ENCODE measurements at places on chromosomes 4 and X. TPM values are rescaled to one million over a fixed set of nuclear protein-coding genes. Genes with fewer than 3 reads are reported as not detected.

Gene CHIC1
- 0.10 TPM for total RNA-seq

Gene GRID2
- not detected for total RNA-seq

- no peaks in the 10 kb centered on the region for H3K36me3 ChIP-seq
- no peaks in the 10 kb centered on the region for H3K4me1 ChIP-seq
- no peak overlapping the region for H3K27ac ChIP-seq
- no peaks in the 10 kb centered on the region for H3K27me3 ChIP-seq
Measured at GRCh38 chr4:33086331-33086925, 2366.3 kb downstream of the PCDH7 start.

Gene CPZ
- total RNA-seq: not detected

DNA sequence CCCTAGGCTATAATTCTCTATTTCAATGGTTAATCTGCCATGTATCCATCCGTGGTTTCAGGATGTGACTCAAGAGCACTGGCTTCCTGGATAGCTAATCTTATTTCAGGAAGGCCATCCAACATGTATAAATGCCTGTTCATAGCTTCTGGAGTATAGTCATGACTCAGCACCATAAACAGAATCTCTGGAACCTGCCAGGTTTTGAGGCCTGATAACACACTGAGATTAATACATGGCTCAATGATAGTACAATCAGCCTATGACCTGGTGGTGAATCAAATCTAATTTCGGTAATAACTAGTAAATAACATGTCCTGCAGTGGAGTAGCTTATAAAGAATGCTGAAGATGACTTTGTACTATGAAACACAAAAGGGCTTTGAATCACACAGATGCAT, 5.7 kb upstream of the IL13RA2 start:
- H3K36me3 ChIP-seq: no peaks in the 10 kb centered on the region
- no peaks in the 10 kb centered on the region for H3K4me1 ChIP-seq
- H3K27ac ChIP-seq: no peak overlapping the region
- H3K4me3 ChIP-seq: no peak overlapping the region
- peak; percentile 15 for DNase-seq

DNA sequence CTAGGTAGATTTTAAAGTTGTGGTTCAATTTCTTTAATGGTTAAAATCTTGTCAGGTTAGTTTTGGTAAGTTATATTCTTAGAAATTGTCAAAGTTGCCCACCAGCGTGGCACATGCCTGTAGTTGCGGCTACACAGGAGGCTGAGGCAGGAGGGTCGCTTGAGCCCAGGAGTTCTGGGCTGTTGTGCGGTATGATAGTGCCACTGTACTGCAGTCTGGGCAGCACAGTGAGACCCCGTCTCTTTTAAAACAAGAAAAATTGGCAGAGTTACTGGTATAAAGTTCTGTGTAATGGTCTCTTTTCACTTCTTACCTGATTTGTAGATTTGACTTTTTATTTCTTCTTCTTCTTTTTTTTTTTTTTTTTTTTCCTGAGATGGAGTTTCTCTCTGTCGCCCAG, 64.4 kb downstream of the FAM193A start:
- H3K27ac ChIP-seq: no peak overlapping the region
- DNase-seq: no peak
- H3K27me3 ChIP-seq: no peaks in the 10 kb centered on the region
- peaks cover 25% of the 10 kb centered on the region for H3K4me1 ChIP-seq
- H3K4me3 ChIP-seq: no peak overlapping the region

- no peak for DNase-seq
- H3K27me3 ChIP-seq: no peaks in the 10 kb centered on the region
- H3K27ac ChIP-seq: no peak overlapping the region
- no peaks in the 10 kb centered on the region for H3K36me3 ChIP-seq
- no peaks in the 10 kb centered on the region for H3K4me1 ChIP-seq
- no peak overlapping the region for H3K4me3 ChIP-seq
Measured at GRCh38 chr4:181971411-181971810, 271.8 kb upstream of the TENM3 start.

Gene DGAT2L6
- not detected for total RNA-seq

DNA sequence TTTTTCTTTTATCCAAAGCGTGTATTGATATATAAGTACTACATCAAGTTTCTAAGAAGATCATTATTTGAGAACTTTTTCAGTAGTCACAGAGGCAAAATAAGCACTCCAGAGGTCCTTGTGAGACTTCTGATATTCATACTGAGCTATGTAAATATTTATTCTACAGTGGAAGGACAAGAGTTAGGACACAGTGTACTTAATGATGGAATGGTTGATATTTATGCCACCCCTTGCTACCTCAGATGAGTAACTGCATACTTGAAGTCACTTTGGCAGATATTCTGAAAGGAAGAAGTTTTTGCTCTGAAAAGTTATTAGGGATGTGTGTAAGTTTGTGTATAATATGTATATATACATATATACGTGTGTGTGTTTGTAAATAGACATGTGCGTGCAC, 30.3 kb downstream of the MAGEA1 start:
- H3K4me3 ChIP-seq: no peak overlapping the region
- no peak overlapping the region for H3K27ac ChIP-seq
- no peak for DNase-seq
- H3K36me3 ChIP-seq: no peaks in the 10 kb centered on the region

Gene AADAT
- 15.4 TPM for total RNA-seq

Gene KCND1
- 5.5 TPM for total RNA-seq

DNA sequence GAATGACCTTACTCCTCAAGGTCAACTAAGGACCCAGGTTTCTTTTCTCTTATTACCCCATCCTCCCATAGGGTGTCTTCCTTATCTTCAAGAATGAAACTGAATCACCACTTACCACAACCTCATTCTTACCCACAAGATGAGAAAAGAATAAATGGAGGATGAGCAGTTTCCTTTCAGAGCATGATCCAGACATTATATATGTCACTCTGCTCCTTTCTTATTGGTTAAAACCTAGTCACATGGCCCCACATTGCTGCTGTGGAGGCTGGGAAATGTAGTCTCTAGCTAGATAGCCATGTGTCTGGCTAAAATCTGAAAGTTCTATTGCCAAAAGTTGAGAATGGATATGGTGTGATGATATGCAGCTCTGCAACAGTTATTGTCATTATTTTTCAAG, 62.4 kb upstream of the RAI2 start:
- no peak overlapping the region for H3K4me3 ChIP-seq
- no peaks in the 10 kb centered on the region for H3K36me3 ChIP-seq
- no peaks in the 10 kb centered on the region for H3K27me3 ChIP-seq
- no peak for DNase-seq
- no peaks in the 10 kb centered on the region for H3K4me1 ChIP-seq

DNA sequence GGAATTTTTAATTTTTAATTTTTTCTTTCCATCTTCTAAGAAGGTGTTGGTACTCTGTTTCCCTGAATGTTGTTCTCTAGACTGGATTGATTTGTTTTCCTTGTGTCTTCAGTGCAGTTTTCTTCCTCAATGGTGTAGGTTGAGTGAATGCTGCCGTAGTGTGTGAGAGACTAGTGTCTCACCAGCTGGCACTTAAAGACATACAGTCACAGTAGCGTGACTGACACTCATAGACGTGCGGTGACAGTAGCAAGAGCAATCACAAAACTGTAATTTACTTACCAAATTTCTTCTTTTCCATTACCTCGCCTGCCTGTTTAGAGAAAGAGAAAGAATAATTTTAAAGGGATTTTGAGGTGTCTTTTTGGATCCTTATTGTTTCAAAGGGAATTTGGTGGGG, 21.4 kb upstream of the PGM2 start:
- no peak overlapping the region for H3K27ac ChIP-seq
- DNase-seq: no peak
- no peaks in the 10 kb centered on the region for H3K27me3 ChIP-seq
- no peaks in the 10 kb centered on the region for H3K36me3 ChIP-seq
- H3K4me1 ChIP-seq: peaks cover 13% of the 10 kb centered on the region
- H3K4me3 ChIP-seq: no peak overlapping the region

DNA sequence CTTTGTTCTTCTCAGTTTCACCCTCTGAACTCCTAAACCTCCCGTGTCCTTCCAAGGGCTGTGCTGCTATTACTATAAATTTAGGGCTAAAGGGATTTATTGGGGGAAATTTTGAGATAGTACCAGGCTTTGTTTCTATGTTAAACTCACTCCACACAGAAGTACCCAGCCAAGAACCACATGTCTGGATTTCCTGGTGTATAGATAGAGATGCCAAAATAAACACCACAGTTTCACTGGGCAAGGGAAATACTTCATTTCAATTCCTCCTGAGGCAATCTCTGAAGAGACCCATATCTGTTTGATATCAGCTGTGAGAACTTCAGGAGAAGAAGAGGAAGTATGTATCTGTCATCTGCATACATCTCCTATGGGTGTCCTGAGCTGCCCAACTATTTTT, 21.7 kb upstream of the CLNK start:
- peaks cover 6% of the 10 kb centered on the region for H3K4me1 ChIP-seq
- no peaks in the 10 kb centered on the region for H3K27me3 ChIP-seq
- no peak overlapping the region for H3K27ac ChIP-seq
- no peak overlapping the region for H3K4me3 ChIP-seq
- DNase-seq: no peak
- H3K36me3 ChIP-seq: no peaks in the 10 kb centered on the region

Gene ZFP92
- not detected for total RNA-seq

- H3K36me3 ChIP-seq: no peaks in the 10 kb centered on the region
- no peak for DNase-seq
- H3K4me1 ChIP-seq: no peaks in the 10 kb centered on the region
- no peaks in the 10 kb centered on the region for H3K27me3 ChIP-seq
- no peak overlapping the region for H3K27ac ChIP-seq
Measured at GRCh38 chrX:633043-633984, 2.7 kb downstream of the SHOX start.

GRCh38 chrX:11665168-11666111, at the start of gene ARHGAP6:
Gene ARHGAP6 (minus strand): TSS chrX:11665920. CDS start chrX:11664828, 1,092 bp downstream.
- no peaks in the 10 kb centered on the region for H3K36me3 ChIP-seq
- no peak within 1 kb of the TSS for H3K4me3 ChIP-seq
- no peaks in the 10 kb centered on the region for H3K27me3 ChIP-seq
- H3K4me1 ChIP-seq: no peaks in the 10 kb centered on the region
- no peak for DNase-seq

Gene GAGE13
- not detected for total RNA-seq

DNA sequence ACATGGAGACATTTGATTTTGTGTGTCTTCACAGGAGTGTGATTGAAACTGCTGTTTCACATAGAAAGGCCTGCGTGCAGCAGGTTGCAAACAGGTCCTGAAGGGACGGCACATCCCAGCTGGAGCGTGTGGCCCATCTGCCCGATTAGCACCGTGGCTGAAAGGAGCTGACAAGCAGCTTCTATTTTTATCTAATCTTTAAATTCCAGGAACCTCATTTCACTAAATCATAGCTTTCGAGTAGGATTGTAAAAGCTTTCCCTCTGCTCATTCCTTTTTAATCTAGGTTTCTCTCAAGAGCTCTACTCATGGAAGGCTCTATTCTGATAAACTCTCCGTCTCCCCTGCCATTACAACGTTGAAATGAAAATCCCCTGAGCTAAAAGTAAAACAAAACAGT, 106.8 kb downstream of the FSTL5 start:
- peaks cover 7% of the 10 kb centered on the region for H3K4me1 ChIP-seq
- no peaks in the 10 kb centered on the region for H3K27me3 ChIP-seq
- DNase-seq: no peak

GRCh38 chrX:118631586-118631985, 95.8 kb upstream of the IL13RA1 start:
- no peak for DNase-seq
- H3K27me3 ChIP-seq: no peaks in the 10 kb centered on the region
- no peak overlapping the region for H3K4me3 ChIP-seq
- no peaks in the 10 kb centered on the region for H3K36me3 ChIP-seq
- H3K27ac ChIP-seq: no peak overlapping the region

Gene STATH
- not detected for total RNA-seq

Gene CFI
- total RNA-seq: 0.84 TPM

GRCh38 chr4:136935305-136935704, 597.0 kb downstream of the PCDH18 start:
- H3K36me3 ChIP-seq: no peaks in the 10 kb centered on the region
- no peak overlapping the region for H3K27ac ChIP-seq
- no peaks in the 10 kb centered on the region for H3K4me1 ChIP-seq
- no peak overlapping the region for H3K4me3 ChIP-seq
- no peaks in the 10 kb centered on the region for H3K27me3 ChIP-seq

GRCh38 chr4:100076753-100077152, 113.5 kb downstream of the DDIT4L start:
- no peaks in the 10 kb centered on the region for H3K4me1 ChIP-seq
- no peak overlapping the region for H3K4me3 ChIP-seq
- DNase-seq: no peak

DNA sequence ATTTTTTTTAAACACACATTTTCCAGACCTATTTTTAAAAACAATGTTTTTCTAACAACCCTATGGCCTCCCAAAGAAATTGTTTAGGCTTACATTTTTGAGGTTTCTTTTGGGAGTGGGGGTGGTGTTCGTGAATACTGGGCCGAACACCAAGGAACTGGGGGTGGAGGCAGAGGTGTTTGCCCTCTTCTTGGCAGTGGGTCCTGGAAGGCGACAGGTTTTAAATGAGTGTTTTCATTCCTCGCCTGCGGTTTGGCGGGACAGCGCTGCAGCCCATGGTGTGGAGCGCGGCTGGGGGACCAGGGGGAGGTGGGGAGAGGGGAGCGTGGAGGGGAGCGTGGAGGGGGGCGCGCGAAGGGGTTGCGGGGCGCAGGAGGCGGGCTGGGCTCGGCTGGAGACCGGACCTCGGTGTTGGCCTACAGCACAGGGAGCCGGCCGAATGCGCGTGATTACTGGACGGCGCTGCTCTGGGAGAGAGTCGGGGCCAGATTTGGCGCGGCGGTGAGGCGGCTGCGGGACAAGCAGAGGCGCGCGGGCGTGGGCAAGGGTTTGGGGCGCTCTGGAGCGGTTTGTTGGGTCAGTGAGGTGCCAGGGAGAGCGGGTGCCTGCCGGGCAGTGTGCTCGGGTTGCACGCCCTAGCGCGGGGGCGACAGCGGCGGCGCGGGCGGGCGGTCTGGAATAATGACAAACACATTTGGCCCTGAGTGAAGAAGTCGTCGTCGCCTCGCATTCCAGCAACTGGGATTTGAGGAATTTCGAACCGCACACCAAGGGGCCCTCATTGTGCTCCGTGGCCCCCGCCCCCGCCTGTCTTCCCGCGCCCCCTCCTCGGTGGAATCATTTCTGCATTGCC, 764 bp downstream of the PDGFRA start:
- H3K4me3 ChIP-seq: no peak overlapping the region
- H3K27me3 ChIP-seq: no peaks in the 10 kb centered on the region
- peaks cover 27% of the 10 kb centered on the region for H3K4me1 ChIP-seq
- H3K27ac ChIP-seq: no peak overlapping the region
- no peaks in the 10 kb centered on the region for H3K36me3 ChIP-seq
- DNase-seq: no peak

Gene NRK
- total RNA-seq: 0.05 TPM

Gene GK
- 4.3 TPM for total RNA-seq

All from HCT116 (cell line).